Activated T-cell treated with anti-CD3 and anti-CD28 coated beads, Interleukin-2, amount 50 U/mL, for 4 hours (primary cell): ENCODE measurements at places on chromosomes 5 and 9.

DNA sequence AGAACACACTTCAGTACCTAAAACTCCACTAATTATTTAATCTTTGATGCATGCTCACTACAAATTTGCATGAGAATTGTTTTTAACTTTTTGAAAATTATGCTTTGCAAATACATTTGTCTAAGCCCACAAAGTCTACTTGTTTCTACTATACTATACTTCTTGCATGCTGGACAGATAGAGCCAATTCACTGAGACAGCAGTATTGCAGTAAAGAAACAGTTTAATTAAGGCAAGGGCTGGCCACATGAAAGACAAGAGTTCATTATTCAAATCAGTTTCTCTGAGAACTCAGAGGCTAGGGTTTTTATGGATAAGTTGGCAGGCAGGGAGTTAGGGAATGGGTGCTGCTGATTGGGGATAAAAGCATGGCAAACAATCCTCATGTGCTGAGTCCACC, 6.0 kb upstream of the FXN start:
- no peak for DNase-seq

DNA sequence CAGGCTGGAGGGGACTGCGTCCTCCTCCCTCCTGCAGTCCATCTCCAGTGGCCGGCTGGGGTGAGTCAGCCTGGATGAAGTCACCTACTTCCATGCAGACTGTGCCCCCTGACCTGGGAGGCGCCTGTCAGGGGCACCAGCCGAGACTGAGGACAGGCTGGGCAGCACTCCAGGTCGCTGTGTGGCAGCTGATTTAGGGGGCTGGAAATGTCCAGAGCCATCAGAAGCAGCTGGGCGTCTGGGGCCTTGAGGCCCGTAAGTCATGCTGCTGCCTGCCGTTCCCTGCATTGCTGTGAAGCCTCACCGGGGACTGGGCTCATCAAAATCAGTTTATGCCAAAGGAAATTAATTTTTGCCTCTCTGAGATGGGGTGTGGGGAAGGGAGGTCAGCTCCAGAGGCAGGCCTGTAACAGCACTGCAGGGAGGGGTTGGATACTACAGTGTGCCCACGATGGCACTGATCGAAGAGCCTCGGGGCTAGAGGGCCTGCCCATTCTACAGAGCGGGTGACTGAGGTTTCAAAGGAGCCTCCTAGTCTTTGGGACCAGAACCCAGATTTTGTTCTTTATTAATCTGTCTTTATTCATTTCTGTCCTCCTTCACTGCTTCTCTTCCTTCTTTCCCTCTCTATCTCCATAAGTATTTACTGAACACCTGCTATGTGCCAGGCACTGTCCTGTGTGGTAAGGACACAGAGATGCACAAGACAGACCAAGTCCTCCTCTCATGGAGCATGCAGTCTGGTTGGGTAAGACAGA, 70.4 kb upstream of the PSD2 start:
- DNase-seq, result no peak

DNA sequence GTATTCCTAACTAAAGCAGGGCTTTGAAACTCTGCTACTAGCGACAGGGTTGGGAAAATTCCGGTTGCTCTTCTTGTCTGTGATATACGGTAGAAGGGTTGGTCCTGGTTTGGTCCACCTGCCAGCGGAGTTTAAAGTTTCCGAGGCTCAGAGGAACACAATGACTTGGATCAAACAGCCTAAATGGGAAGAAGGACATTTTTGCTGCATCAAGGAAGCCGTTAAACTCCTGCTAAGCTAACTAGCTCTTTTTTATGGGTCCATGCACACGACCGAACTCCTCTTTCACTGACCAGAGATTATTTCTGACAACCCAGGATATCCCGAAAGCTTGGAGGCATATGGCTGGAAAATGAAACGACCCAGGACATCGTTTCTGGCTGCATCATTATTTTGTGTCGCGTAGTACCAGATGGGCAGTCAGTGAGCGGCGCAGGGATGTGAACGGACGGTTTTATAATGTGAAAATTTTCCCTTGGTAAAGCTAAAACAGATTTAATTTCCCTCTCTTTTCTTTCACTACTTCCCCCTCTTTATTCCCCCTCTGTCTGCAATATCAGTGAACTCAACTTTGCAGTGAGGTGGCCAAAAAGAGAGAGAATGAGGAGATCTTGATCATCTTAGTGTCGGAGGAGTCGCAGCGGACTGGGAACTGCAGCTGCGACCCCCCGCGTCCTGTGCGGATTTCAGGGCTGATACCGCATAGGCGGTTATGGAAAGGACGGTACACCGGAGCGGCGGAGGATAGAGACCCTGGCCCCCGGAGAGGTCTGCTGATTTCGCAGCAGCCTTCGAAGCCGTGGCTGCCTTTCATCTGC, at the start of gene LURAP1L:
LURAP1L (plus strand) TSS at position 160 of the 818 bp plus-strand sequence. CDS start 696 bp downstream, outside the sequence.
- DNase-seq, result no peak

- no peak for DNase-seq
Measured at GRCh38 chr5:102879741-102880140, 124.6 kb downstream of the PAM start.

GRCh38 chr9:128078504-128079434, 10.7 kb downstream of the SLC25A25 start:
- no peak for DNase-seq
